ENCODE measurements at places on chromosomes 16 and 17.
A peak's percentile ranks its signal among the peaks of the same experiment; 100 is the strongest.

- no peak for DNase-seq
Observed at GRCh38 chr17:48672340-48672739, 46.2 kb upstream of the HOXB9 start.

DNA sequence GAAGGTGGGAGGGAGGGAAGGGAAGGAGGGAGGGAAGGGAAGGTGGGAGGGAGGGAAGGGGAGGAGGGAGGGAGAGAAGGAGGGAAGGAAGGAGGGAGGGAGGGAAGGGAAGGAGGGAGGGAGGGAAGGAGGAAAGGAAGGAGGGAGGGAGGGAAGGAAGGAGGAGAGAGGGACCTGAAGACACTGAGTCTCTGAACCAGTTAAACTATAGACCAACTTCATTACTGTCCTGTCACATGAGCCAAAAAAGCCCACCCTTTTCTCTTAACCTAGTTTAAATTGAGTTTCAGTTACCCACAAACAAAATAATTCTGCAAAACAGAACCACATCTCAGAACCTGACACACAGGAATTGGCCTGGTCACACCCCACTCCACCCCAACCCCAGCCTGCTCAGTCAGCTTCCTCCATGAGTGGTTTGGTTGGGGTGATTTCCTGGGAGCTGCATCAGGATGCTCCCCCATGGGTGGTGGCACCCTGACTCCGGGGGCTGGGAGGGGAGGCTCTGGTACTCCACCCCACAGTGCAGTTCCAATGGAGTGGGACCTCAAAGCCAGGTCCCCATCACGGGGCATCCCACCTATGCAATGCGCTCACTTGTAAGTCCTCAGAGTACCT, 4.7 kb upstream of the PRR29 start:
- no peak for DNase-seq

GRCh38 chr16:88530858-88531203, 39.4 kb upstream of the ZC3H18 start:
- no peak for DNase-seq

GRCh38 chr17:57388131-57388725, 131.9 kb downstream of the MSI2 start:
- DNase-seq, result no peak

DNA sequence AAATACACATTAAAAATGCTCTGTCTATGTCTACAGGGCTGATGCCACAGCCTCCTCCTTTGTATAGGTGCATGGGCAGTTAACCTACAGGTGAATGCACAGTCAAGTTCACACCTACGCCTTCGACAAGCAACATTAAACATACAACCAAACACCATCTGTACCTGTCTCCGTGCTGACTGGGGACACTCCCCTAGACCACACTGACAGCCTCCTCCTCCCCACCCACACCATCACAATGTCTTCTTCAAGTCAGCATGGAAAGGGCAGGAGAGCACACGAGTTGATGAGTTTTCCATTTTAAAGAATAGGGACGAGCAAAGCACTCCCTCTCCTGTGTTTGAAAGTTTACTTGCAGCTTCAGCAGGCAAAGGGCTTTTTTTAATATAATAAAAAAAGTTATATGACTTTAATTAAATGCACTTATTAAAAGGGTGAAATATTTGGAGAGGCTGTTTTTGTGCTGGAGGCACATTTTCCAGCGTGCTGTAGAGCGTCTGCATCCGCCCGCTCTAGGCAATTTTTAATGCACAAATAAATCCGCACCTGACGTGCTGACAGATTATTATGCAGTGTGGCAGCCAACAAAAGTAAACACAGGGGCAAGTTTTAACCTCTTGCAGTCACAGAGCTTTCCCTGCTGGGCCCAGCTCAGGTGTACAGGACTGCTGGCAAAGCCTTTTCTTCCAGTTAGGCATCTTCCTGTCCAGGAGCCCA, 367.9 kb downstream of the SOX9 start:
- DNase-seq, result no peak

- no peak for DNase-seq
Observed at GRCh38 chr17:77178563-77178962, 37.8 kb downstream of the SEC14L1 start.

GRCh38 chr17:28482551-28483199, 9.2 kb downstream of the SLC13A2 start:
- no peak for DNase-seq

GRCh38 chr17:35898283-35899070, 18.3 kb upstream of the CCL5 start:
- no peak for DNase-seq

GRCh38 chr16:50954469-50954868, 196.6 kb downstream of the SALL1 start:
- no peak for DNase-seq

- DNase-seq, result no peak
Observed at GRCh38 chr16:50496990-50497389, 51.2 kb upstream of the NKD1 start.

GRCh38 chr16:85168732-85169256, 56.5 kb upstream of the CIBAR2 start:
- DNase-seq, result peak; percentile 46

- peak; percentile 68 for DNase-seq
Observed at GRCh38 chr17:5097101-5097834, 14.4 kb downstream of the ZNF232 start.

DNA sequence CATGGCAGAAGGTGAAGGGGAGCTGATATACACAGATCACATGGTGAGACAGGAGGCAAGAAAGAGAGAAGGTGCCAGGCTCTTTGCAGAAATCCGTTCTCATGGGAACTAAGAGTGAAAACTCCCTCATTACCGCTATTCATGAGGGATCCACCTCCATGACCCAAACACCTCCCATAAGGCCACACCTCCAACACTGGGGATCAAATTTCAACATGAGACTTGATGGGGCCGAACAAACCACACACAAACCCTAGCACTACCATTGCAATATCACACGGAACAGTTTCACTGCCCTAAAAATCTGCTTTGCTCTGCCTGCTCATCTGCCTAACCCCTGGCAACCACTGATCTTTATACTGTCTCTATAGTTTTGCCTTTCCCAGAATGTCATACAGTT, 34.8 kb downstream of the C17orf67 start:
- no peak for DNase-seq

GRCh38 chr17:68318103-68318991, 27.1 kb downstream of the ARSG start:
- no peak for DNase-seq

DNA sequence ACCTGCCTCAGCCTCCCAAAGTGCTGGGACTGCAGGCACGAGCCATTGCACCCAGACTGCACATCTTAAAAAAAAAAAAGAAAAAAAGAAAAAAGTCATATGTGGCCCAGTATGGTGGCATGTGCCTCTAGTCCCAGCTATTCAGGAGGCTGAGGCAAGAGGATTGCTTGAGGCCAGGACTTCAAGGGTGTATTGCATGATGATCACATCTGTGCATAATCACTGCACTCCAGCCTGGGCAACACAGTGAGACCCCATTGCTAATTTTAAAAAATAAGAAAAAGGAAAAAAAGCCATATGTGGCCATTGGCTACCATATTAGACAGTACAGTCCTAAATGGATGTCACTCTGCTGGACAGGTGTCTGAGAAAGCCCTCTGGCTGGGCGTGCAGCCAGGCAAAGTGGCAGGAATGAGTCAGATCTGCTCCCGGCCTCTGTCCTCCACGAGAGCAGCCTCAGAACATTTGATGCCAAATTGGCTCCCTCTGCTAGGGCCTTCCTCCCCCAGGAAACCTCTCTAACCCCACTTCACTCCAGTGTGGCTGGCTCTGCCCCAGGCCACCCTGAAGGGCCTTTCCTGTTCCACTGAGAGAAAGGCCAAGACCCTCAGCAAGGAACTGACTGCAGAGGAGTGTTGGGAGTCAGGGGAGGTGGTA, 14.7 kb downstream of the CA7 start:
- no peak for DNase-seq

DNA sequence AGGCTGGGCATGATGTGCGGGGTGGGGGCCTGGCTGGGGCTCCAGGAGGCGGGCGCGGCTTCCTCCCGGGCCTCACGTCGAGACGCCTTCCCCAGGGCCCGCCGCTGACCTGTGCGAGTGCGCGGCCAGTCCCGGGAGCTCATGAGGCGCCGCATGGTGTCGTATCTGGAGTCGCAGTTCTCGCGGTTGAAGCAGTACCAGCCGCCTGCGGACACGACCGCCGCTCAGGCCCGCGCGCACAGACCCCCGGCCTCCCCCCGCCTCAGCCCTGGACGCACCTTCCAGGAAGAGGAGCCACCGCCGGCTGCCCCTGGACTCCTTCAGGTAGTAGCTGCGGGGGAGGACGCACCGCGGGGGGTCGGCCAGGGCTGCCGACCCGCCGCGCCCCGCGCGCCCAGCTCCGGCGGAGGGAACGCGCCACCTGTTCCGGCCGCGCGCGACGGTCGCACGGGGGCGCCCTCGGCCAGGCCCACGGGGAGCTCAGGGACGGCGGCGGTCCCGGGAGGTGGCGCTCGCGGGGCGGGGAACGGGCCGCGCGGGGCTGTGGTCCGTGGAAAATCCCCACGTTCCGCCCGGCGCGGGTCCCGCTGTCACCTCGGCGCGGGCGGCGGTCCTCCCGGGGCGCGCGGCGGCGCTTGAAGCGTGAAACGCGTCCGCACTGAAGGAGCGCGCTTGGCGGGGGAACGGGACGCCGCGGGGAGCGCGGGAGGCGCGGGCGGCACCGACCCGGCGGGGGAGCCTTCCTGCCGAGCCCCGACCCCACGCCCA, 1.4 kb downstream of the NOTUM start:
- DNase-seq, result peak; percentile 59

GRCh38 chr16:68031951-68032350, 8.9 kb downstream of the DUS2 start:
- no peak for DNase-seq

GRCh38 chr17:55660178-55660886, 62.3 kb downstream of the TMEM100 start:
- no peak for DNase-seq

GRCh38 chr17:32822996-32823395, 53.9 kb downstream of the MYO1D start:
- DNase-seq, result no peak

GRCh38 chr17:76197911-76198310, 42.4 kb downstream of the RNF157 start:
- DNase-seq, result no peak

DNA sequence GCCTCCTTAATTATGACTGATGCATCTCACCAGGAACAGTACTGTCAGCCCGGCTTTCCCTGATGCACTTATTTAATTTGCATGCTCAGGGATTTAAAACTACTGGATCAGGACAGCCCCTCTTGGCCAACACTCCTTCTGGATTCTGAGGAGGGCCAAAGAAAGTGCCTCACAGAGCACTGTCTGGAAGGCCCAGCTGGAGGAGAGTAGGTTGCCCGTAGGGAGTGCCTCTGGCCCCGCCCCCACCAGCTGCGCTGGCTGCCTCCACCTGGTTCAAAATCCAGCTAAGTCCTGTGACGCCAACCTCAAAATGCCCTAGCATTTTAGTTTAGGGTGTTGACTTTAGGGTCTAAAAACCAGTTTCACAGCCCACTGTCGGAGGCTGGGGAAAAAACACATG, 49.4 kb upstream of the SREBF1 start:
- DNase-seq, result no peak

- DNase-seq, result no peak
Observed at GRCh38 chr16:87328846-87329245, 11.7 kb upstream of the C16orf95 start.

DNA sequence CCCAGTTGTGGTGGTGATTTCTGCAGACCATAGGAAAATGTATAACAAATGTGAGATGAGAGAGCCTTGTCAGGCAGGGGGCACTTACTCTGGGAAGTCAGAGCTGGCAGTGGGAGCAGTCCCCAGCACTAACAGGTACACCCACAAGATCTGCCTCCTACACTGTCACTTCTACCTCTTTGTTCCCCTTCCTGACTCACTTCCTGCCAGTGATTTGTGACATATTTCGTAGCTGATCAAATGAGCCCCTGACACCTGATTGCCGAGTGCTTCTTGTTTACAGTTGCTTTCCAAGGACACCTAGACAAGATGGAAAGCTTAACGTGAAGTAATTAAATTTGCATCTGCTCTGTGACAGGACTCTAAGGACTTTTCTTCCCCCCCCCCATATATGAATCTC, 40.5 kb downstream of the FTO start:
- DNase-seq, result no peak

- no peak for DNase-seq
Observed at GRCh38 chr17:75498726-75499213, 16.6 kb downstream of the CASKIN2 start.

DNA sequence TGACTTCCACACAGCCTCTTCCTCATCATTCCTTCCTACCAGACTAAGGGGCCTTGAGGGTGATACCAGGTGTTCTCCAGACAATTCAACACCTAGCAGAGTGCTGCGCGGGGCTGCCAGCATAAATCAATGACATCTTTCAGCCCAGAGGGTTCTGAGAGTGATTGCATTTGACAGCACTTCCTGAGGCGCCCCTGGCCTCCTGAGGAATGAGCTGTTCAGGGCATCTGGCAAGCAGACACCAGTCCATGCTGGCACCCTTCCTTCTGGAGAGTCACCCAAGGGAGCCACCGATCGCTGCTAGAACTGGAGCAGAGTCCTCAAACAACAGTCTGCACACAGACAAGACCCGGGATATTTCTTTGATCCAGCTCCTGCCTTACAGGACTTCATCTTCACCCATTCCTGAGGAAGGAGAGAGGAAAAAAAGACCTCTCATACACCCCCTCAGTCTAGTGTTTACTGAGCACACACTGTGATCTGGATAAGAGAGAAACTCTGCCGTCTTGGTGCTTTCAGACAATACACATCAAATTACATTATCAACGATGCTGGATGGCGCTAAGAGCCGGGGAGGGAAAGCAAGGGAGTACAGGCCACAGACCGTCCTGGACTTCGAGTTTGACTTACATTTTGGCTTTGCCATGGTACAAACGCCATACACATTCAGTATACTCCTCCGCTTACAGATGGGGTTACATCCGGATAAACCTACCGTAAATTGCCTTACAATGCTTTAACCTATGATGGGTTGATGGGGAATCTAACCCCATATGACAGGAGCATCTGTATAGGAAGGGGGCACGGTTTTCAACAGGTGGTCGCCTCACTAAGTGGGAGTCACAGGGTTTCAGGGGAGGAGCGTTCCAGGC, 23.0 kb downstream of the NPTX1 start:
- DNase-seq, result no peak

GRCh38 chr16:87074641-87075318, 242.4 kb downstream of the C16orf95 start:
- DNase-seq, result no peak

DNA sequence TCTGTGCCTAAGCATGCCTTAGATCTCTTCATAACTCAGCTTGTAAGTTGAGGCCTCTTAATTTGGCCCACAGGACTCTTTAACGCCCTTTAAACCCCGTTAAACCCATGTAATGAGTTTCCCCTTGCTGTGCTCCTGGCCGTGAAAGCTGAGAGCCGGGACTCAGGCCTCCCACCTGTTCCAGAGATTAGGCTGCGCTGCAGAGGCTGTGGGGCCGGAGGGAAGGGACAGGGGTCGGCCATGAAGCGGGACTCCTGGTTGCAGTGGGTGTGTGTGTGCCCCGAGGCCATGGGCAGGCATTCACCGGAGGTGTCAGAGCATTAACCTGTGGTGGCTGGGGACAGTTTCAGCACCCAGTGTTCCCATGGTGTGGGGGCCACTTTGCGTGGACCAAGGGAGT, 150.8 kb upstream of the IRX3 start:
- no peak for DNase-seq

DNA sequence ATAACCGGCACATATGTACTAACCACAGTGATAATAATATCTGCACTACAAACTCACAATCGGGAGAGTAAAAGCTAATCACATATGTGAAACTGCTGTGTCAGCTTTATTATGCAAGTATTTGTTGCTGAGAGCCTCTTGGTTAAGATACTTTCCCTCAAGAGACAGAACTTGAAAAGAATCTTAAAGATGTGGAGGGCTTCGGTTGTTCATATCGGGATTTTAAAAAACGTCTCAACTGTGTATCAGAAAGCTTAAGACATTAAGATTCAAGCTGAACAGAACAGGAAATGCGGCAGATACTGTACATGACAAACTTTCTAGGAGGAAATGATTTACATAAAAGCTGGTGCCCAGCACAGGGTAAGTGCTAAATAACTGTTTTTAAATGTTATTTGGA, 27.5 kb upstream of the HLF start:
- no peak for DNase-seq
